ENCODE measurements at places on chromosomes 3 and 15. TPM values are rescaled to one million over a fixed set of nuclear protein-coding genes. Genes with fewer than 3 reads are reported as not detected.

The CADM2 gene
- 6.0 TPM for polyA plus RNA-seq

DNA sequence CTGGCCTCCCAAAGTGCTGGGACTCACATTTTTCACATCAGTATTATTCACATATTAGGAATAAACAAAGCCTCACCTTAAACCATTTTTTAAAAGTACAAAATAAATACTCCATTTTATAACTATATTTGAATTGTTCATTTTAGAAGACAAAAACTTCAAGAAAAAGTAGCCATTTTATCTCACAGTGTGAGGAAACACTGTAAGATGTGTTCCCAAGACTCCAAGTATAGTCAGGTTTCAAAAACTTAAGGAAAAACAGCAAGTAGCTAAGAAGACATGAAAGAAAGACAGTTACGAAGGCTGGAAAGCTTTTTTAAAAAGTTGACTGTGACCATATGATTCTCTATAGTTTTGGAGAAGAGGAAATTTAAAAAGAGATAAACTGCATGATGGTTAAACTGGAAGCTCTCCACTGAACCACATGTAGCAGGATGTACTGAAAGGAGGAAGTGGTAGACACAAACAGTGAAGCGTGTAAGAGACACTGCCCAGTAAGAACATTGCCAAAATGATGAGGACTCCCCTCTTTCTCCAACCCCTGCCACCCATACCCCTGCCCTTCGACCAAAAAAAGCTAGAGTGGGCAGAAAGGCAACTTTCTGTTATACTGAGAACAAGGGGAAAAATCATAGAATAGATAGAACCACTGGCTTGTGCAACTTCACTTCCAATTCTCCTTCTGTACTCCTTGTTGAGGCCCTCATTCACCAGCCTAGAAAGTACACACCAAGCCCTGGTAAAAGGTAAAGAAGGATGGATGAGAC, 6.2 kb upstream of the TMF1 start:
- H3K27ac ChIP-seq: no peak overlapping the region
- no peaks in the 10 kb centered on the region for H3K36me3 ChIP-seq
- H3K4me1 ChIP-seq: no peaks in the 10 kb centered on the region
- H3K27me3 ChIP-seq: no peaks in the 10 kb centered on the region

The KIF23 gene
- polyA plus RNA-seq: 3.2 TPM

DNA sequence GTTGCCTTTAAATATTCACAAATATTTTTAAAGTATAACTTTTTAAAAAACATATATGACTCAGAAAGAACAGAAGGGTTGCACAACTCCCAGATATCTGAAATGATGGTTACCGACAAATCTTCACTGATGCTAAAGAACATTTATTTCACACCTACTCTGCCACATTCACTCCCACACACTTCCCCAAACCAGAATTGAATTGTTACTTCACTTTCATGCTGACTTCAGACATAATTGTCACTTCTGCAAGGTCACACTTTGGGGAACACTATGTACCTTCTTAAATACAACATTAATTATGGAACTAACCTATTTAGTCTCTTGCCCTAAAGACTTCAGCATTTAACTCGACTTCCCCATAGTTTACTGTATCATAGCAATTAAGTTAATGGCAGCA, 795.1 kb downstream of the FHIT start:
- H3K27me3 ChIP-seq: no peaks in the 10 kb centered on the region
- H3K4me1 ChIP-seq: no peaks in the 10 kb centered on the region
- no peak overlapping the region for H3K4me3 ChIP-seq
- no peaks in the 10 kb centered on the region for H3K36me3 ChIP-seq

GRCh38 chr3:149401926-149402310, 24.5 kb upstream of the TM4SF1 start:
- H3K4me1 ChIP-seq: no peaks in the 10 kb centered on the region
- no peaks in the 10 kb centered on the region for H3K36me3 ChIP-seq
- DNase-seq: no peak
- H3K4me3 ChIP-seq: no peak overlapping the region
- H3K27ac ChIP-seq: no peak overlapping the region
- H3K27me3 ChIP-seq: no peaks in the 10 kb centered on the region

The PRSS50 gene
- 0.61 TPM for polyA plus RNA-seq

DNA sequence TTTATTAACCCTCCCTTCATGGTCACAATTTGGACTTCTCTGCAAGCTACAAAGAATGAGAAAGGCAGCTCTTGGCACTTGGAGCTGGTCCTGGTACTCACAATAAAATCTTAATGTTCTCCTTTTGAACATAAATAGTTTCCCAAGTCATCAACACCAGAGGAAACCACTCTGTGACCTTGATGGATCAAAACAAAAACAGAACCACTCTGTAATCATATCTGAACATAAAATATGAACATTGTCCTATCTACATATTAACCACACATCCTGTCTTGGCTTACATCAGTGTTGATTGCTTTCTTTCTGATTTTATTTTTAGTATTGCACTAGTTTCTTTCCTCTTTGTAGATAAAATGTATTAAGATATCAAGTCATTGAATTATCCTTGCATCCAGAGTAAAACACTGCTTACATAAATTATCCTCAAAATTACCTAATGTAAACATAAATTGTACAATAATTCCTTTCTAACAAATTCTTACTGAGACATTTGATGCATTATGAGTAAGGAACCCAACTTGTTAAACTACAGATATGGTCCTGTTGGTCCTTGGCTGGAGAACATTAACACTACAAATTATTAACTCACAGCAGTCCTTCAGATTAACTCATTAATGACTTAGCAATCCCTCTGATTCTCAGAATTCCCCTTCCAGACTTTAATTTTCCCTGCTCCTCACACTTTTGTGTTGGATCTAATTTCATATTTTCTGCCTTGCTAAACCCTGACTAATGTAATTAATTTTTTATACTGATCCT, 860.5 kb downstream of the DIPK2A start:
- H3K27me3 ChIP-seq: no peaks in the 10 kb centered on the region
- no peaks in the 10 kb centered on the region for H3K4me1 ChIP-seq
- no peak overlapping the region for H3K27ac ChIP-seq
- no peaks in the 10 kb centered on the region for H3K36me3 ChIP-seq
- no peak overlapping the region for H3K4me3 ChIP-seq

GRCh38 chr3:73592154-73593144, 32.3 kb downstream of the PDZRN3 start:
- no peak overlapping the region for H3K27ac ChIP-seq
- no peak overlapping the region for H3K4me3 ChIP-seq
- no peaks in the 10 kb centered on the region for H3K36me3 ChIP-seq
- H3K27me3 ChIP-seq: no peaks in the 10 kb centered on the region
- no peaks in the 10 kb centered on the region for H3K4me1 ChIP-seq
- DNase-seq: peak; percentile 61

The WDR5B gene
- polyA plus RNA-seq: 3.0 TPM

GRCh38 chr3:136270179-136270578, 20.0 kb downstream of the PCCB start:
- H3K27ac ChIP-seq: no peak overlapping the region
- no peak overlapping the region for H3K4me3 ChIP-seq
- no peaks in the 10 kb centered on the region for H3K27me3 ChIP-seq
- DNase-seq: no peak
- H3K4me1 ChIP-seq: no peaks in the 10 kb centered on the region

GRCh38 chr15:22980189-22981050, at the start of gene CYFIP1:
Gene CYFIP1, minus strand, starts transcription at chr15:22980368. Its CDS starts 33,083 bp downstream, at chr15:22947285.
- no peaks in the 10 kb centered on the region for H3K27me3 ChIP-seq
- DNase-seq: peak; percentile 91
- peak within 1 kb of the TSS; percentile 97 for H3K4me3 ChIP-seq
- H3K27ac ChIP-seq: peak within 1 kb of the TSS; percentile 52
- peaks cover 17% of the 10 kb centered on the region for H3K4me1 ChIP-seq
- H3K36me3 ChIP-seq: no peaks in the 10 kb centered on the region

DNA sequence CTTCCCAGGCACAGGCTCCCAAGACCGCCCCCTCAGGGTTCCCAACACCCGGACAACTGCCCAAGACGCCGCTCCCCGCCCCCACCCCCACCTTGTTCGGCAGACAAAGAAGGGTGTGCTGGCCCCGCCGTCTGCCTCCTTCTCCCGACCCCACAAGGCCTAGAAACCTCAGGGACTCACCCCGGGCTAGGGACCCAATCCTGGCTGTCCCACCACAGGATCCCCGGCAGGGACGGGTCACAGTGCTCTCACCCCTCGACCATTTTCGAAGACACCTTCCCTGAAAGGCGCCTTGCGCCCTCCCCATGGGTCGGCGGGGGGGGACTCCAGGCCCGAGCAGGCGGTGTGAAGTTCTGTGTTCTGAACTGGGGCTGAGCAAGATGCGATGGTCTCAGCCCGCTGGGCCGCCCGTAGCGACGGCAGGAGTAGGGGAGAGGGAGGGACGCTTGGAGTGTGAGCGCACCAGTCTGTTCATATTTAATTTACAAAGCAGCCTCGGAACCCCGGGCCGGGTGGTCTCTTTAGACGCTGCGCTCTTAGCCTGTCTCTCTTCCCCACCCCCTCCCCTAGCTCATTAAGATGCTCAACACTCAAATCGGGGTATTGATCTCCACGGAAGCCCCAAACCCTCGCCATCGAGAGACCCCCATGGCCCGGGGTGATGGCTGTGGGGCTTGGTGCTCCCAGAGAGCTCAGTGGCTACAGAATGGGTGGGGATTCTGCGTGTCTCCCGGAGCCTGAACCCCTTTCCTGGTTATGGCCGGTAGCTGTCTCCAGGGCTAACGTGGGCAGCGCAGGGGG, 1.4 kb upstream of the ISLR2 start:
- no peak overlapping the region for H3K27ac ChIP-seq
- no peak for DNase-seq
- no peaks in the 10 kb centered on the region for H3K36me3 ChIP-seq
- H3K27me3 ChIP-seq: peaks cover 66% of the 10 kb centered on the region

GRCh38 chr3:31252216-31253185, 280.2 kb upstream of the STT3B start:
- H3K27ac ChIP-seq: no peak overlapping the region
- no peaks in the 10 kb centered on the region for H3K36me3 ChIP-seq
- H3K4me3 ChIP-seq: no peak overlapping the region
- H3K27me3 ChIP-seq: no peaks in the 10 kb centered on the region
- H3K4me1 ChIP-seq: no peaks in the 10 kb centered on the region

DNA sequence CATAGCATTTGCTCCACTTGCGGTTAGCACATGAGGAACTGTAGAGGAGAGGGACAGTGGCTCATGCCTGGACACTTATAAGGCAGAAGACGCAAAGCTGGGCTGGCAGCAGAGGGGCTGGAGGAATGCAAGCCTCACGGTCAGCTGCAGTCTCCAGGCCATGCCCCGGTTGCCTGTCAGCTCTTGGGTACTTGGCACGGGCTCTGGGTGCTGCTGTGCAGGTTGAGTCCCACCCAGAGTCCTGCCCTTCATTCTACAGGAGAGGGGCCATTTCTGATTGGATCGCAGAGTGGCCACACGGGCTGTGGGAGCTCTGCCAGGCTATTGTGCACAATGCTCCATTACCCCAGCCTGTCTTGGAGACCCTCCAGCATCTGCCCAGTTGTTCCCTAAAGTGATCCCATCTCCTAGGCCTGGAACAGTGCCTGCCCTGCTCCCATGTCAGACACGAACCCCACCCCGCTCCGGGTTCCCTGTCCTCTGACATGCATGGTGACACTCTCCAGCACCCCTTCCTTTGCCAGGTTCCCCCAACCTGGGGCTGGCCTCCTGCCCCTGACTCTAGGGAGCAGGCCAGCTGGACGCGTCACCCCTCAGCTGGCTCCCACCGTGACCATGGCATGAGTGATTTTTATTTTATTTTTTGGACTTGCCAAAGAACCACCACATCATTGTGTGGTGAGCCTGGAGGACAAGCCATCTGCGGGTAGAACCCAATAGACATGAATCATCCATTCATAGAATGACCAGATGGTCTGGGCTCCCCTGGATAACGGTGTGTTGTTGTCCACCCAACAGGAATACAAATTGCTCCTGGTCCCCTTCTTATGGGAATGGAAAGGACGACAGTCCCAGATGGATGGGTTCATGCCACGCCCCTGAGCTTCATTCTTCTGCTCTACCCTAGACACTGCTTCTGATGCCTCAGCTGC, 51.0 kb upstream of the KLF13 start:
- no peak for DNase-seq
- no peaks in the 10 kb centered on the region for H3K27me3 ChIP-seq
- no peak overlapping the region for H3K4me3 ChIP-seq
- H3K36me3 ChIP-seq: no peaks in the 10 kb centered on the region
- peaks cover 6% of the 10 kb centered on the region for H3K4me1 ChIP-seq

DNA sequence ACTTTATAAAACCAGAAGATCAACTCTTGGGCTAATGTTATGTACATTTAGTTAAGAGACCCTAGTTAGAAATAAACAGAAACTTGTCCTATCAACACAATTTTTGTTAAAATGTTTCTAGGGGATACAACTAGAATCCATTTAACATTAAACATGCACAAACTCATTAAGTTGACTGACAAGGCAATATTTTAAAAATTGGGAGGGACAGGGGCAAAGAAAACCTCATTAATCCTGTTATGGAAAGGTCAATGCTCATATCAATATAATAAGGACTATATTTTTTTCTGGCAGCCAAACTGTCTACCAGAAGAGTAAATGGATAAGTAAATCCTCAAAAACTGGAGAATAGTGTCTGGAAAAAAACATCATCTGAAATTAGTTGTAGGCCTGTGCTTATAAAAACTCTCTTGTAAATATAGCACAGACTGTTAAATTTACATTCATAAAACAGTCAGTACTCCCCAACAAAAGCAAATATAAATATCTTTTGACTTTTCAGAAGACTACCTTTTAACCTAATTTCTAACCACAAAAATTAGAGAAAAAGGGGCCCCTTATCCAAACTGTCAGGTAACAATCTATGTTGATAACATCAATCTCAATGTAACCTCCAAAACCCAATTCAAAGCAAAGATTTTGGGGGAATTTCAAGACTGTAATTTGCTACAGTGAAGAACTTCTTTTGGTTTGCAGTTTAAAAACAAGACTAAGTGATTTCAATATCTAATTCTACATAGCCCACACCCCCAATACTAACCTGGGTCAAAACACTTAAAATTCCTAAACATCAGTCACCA, 4.2 kb downstream of the TRA2B start:
- H3K4me1 ChIP-seq: peaks cover 71% of the 10 kb centered on the region
- H3K27me3 ChIP-seq: no peaks in the 10 kb centered on the region
- DNase-seq: no peak
- H3K27ac ChIP-seq: no peak overlapping the region
- no peak overlapping the region for H3K4me3 ChIP-seq
- H3K36me3 ChIP-seq: no peaks in the 10 kb centered on the region

DNA sequence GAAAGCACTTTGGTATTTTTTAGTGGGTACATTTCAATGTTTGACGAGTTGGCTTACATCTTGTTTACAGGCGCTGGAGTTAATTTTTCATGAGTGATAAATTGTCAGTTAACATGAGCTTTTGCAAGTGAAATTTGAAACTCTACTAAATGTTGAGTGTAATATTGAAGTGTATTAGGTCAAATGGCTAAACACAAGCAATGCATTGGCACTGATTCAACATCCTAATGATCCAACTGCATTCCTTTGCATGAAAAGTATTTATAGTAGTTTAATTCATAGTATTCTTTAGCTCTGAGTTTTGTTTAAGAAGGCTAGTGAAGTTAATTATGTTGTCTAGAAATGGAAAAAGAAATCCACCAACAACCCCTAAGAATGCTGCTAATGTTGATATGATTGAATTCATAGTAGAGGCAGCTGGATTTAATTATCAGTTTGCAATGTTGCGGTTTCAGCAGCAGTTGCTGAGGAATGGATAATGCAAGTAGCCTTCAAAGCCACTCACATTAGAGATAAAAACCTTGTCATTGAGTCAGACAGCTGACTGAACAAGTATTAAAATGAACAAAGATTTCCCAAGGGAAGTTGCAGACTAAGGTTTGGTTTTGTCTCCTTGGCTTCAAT, 245.6 kb upstream of the GOLIM4 start:
- no peaks in the 10 kb centered on the region for H3K4me1 ChIP-seq
- no peaks in the 10 kb centered on the region for H3K36me3 ChIP-seq
- no peaks in the 10 kb centered on the region for H3K27me3 ChIP-seq
- H3K27ac ChIP-seq: no peak overlapping the region
- no peak for DNase-seq

The POPDC2 gene
- 5.8 TPM for polyA plus RNA-seq

The INKA1 gene
- 0.35 TPM for polyA plus RNA-seq
